ENCODE measurements at places on chromosomes 5 and 9.

GRCh38 chr9:91694081-91694870 is 255.8 kb downstream of the ROR2 start:
- DNase-seq: no peak

GRCh38 chr5:41787265-41787664 is 83.0 kb downstream of the OXCT1 start:
- DNase-seq: no peak

GRCh38 chr5:32232441-32233219 is 58.5 kb upstream of the GOLPH3 start:
- peak; percentile 63 for DNase-seq

DNA sequence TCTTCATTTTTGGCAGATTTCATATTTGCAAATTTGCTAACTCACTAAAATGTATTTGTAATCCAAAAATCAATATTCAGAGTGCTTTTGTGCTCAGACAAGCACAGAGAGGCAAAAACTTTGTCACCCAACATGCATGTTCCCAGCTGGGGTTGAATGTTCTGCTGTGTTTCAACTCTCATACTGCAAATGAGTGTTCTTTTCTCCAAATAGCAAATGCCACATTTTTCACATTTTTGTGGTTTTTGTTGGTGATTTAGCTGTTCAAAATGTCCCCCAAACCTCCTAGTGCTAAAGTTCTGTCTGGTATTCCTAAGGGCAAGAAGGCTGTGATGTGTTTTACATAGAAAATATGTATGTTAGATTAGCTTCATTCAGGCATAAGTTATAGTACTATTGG is 87.3 kb upstream of the PCSK5 start:
- DNase-seq: peak; percentile 72

- DNase-seq: no peak
These were observed 128.6 kb downstream of the MAT2B start for GRCh38 chr5:163633926-163634460.

DNA sequence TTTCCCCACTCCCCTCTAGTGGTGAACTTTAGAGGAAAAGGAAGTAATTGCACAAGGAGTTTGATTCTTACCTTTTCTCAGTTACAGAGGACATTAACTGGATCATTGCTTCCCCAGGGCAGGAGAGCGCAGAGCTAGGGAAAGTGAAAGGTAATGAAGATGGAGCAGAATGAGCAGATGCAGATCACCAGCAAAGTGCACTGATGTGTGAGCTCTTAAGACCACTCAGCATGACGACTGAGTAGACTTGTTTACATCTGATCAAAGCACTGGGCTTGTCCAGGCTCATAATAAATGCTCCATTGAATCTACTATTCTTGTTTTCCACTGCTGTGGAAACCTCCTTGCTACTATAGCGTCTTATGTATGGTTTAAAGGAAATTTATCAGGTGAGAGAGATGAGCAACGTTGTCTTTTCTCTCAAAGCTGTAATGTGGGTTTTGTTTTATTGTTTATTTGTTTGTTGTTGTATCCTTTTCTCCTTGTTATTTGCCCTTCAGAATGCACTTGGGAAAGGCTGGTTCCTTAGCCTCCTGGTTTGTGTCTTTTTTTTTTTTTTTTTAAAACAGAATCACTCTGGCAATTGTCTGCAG is 25.3 kb downstream of the SLC22A5 start:
- DNase-seq: no peak

DNA sequence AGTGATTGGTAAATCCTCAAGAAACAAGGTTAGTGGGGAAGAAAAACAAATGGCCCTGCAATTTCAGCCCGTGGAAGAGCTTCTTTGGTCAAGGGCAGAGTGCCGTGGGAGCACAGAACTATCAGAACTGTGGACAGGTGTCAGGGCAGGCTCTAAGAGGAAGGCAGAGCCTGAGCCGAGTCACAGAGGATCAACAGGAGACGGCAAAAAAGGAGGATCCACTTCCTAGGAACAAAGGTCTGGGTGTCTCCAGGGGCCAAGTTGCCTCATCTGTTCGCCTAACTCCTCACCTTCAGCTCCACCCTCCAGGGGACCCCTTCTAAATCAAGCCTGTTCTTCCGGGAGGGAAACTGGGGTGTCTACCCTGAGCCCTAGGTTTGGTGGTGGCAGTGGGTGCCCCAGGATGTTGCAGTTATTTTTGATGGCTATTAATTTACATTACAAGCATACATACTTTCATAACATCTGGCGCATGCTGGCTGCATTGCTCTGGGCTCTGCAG is 88.0 kb downstream of the FEM1C start:
- DNase-seq: no peak

DNA sequence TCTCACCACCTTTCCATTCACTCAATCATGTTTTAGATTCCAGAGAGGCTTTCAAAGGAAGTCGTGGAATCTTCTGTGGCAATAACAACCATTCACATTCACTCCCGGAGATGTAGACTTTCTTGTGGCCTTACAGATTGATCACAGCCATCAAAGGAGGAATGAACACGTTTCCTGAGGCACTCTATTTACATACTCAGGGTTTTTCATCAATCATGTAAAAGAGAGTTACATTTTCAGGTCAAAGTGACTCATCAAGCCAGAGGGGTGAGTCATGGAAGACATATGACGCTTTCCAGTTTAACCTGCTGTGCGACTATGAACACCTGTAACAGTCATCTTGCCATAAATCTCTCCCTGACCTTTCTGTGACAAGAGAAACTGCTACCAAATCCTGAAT is 39.3 kb upstream of the RAD23B start:
- DNase-seq: peak; percentile 62

DNA sequence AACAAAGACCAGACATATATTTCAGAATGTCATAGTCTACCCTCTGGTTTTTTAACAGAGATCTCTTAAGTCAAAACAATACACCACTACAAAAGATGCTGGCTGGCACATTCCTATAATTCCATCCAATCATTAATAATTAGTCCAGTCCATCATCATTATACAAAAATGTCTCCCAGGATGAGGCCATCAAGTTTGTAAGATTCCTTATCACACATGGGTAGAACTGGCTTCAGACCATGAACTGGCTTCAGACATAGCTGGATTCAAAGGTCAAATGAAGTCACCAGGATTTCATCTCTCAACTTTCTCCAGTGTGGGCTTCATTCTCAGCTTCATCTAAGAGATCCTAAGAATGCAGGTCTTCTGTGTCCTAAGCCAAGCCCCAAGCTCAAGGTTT is 147.1 kb downstream of the ENC1 start:
- no peak for DNase-seq

GRCh38 chr5:172903790-172904189 is 55.4 kb upstream of the RPL26L1 start:
- DNase-seq: no peak

DNA sequence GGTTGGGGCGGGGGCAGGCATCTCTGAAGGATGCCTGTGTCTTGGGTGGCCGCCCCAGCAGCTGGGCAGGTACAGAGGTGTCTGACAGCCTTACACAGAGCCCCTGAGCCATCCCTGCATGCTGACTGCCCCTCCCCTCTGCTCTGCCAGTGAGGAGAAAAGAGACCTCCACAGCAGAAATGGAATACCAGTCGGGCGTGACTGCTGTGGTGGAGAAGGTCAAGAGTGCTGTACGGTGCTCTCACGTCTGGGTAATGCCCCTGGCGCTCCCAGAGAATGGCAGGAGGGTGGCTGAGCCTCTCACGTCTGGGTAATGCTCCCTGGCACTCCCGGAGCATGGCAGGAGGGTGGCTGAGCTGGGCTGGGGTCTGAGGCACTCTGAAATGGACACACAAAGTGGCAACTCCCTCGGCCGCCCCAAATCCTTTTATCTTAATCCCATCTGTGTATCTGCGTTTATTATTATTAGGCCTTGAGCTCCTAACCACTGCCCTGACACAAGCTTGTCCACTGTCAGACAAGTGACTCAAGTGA is 2.5 kb upstream of the RABL6 start:
- no peak for DNase-seq

- no peak for DNase-seq
These were observed 428.6 kb downstream of the DMAC1 start for GRCh38 chr9:7370988-7371387.

- no peak for DNase-seq
These were observed 292.1 kb upstream of the RORB start for GRCh38 chr9:74205056-74205455.

DNA sequence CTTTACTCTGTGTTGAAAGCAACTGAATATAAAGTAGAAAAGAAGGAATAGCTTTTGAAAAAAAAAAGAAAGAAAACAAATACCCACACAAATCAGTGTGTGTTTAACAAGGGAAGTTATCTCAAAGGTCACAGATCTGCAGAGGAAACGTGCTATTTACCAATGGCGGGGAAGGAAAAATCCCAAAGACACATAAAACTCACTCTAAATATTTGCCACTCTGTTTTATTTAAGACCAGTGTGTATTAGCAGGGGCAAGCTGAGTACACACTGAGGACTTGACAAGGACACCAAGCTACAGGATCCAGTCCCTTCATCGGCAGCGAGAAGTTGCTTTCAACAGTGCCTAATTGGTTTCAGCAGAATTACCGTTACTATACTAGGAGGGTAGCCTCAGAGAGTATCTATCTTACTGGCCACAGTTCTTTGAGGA is 252.5 kb downstream of the DEPDC1B start:
- DNase-seq: no peak

- DNase-seq: no peak
These were observed 10.2 kb downstream of the CEP72 start for GRCh38 chr5:622359-622758.

DNA sequence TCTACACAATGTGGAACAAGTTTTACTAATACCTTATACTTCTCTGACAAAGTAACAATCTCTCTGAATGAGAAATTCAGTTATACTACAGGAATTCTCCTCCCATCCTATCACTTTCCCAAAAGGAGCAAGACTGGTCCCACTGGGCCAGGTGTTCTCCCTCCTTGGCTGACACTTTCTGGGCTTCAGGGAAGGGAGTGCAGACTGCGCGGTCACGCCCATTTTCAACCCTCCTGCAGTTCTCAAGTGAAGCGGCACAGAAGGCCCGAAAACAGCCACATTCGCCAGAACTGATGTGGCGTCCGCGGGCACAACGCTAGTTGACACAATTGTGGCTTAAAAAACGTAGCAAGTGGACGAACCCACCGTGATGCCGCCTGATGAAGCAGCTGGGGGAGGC is 603 bp downstream of the SAXO1 start:
- no peak for DNase-seq

- peak; percentile 29 for DNase-seq
These were observed 46.6 kb downstream of the CYFIP2 start for GRCh38 chr5:157312492-157312891.

- no peak for DNase-seq
These were observed 126.1 kb downstream of the SNX18 start for GRCh38 chr5:54643685-54644106.

GRCh38 chr9:119736491-119737454 is 367.5 kb upstream of the BRINP1 start:
- no peak for DNase-seq

- DNase-seq: no peak
These were observed 129.8 kb downstream of the FGF18 start for GRCh38 chr5:171549274-171549673.

DNA sequence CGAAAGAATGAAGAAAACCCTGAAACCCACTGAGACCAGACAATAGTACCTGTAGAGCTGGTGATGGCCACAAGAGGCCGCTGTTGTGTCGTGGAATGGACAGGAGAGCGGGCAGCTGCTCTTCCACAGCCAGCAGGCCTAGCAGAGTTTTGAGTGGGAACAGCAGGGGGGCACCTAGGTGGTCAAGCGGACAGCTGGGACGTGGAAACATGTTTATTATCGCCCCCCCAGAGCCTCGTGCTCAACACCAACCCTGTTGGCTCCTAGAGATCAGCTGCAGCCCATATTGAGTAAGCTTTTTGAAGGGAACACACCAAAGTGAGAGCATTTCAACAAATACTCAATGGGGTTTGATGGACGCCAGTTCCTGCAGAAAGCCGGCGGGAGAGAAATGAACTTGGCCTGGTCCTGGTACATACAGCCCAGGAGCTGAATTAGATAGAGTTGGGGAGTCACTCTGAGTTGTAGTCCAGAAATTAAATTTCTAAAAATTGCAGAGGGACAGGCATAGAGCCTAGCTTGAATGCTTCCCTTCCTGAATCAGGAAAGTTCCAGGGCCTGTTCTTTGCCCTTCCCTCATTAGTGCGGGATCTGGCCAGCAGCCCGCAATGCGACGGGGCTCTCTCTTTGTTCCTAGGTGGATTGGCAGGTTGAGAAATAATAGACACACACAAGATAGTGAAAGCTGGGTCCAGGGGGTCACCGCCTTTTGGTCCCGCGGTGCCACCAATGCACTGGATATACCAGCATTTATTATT is 33.8 kb downstream of the MFAP3 start:
- peak; percentile 41 for DNase-seq

DNA sequence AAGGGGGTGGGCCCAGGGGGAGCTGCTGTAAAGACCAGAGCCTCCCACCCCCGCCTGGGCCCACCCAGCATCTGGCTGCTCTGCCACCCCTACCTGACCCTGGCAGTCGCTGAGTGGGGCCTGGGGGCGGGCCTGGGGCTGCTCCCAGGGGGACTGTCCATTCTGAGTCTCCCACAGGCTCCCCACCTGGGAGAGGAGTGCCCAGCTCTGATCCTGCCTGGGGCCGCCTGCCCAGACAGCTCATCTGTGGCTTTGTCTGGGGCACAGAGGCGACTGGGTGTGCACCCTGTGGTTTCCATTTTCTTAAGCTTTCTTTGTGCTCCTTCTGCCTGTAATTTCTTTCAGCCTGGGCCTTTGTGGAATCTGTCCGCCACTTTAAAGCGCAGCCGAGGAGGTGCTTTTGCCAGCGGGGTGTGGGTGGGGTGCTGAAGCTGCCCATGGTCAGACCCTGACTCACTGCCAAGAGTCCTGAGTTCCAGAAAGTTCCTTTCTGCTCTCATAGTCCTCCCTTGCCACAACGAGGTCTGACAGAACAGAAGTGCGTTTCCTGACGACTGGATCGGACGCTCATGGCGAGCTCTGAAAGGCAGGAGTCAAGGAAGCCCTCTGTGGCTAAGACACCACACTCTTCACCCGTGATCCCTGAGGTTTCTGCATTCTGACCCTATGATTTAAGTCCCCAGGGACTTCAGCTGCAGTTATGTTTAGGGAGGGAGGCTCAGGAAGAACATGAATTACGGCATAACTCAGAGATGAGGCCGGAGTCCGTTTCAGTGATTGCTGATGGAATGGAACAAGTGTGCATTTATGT is 225.0 kb downstream of the FANCC start:
- DNase-seq: peak; percentile 78

DNA sequence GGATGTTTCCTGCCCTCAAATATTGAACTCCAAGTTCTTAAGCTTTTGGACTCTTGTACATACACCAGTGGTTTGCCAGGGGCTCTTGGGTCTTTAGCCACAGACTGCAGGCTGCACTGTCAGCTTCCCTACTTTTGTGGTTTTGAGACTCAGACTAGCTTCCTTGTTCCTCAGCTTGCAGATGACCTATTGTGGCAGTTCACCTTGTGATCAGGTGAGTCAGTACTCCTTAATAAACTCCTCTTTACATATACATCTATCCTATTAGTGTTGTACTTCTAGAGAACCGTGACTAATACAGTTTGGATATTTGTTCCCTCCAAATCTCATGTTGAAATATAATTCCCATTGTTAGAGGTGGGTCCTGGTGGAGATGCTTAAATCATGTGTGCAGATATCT is 681.9 kb upstream of the ARRDC3 start:
- DNase-seq: no peak
